ENCODE measurements at places on chromosomes 13 and 19.

DNA sequence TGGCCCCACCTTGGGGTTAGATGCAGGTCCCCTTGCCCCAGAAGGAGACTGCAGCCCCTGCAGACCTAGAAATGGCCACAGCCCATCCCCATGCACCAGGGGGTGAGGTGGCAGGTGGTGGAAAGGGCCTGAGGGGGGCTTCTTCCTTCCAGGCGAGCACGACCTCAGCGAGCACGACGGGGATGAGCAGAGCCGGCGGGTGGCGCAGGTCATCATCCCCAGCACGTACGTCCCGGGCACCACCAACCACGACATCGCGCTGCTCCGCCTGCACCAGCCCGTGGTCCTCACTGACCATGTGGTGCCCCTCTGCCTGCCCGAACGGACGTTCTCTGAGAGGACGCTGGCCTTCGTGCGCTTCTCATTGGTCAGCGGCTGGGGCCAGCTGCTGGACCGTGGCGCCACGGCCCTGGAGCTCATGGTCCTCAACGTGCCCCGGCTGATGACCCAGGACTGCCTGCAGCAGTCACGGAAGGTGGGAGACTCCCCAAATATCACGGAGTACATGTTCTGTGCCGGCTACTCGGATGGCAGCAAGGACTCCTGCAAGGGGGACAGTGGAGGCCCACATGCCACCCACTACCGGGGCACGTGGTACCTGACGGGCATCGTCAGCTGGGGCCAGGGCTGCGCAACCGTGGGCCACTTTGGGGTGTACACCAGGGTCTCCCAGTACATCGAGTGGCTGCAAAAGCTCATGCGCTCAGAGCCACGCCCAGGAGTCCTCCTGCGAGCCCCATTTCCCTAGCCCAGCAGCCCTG, 4.2 kb upstream of the F10 start:
- DNase-seq, result no peak

DNA sequence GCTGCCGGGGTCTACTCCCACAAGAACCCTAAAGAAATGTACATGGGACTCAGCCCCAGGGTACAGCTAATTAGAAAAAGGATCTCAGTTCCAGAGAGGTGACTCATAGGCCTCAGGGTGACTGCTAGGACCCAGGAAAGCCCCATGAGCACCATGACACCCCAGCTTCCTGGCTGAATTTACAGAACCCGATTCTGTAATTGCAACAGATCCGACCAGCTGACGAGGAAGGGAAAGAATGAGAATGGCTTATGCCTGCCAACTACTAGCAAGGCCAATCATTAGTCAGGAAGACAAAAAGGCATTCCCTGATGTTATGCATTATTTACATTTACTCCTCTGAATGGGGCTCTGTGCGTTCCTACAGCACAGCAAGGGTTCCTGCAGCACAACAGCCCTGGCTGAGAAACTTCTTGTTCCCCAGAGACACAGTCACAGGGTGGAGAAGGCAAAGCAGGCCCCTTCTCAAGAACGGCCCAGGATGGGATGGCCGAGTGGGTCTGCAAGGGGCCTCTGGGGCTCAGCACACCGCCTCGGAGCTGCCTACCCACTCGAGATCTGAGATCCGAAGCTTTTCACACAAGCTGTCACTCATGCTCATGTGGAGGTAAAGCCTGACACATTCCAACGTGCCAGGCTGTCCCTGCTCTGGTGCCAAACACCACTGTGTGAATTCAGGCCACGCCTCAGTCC, 27.2 kb downstream of the PBX4 start:
- DNase-seq, result no peak

DNA sequence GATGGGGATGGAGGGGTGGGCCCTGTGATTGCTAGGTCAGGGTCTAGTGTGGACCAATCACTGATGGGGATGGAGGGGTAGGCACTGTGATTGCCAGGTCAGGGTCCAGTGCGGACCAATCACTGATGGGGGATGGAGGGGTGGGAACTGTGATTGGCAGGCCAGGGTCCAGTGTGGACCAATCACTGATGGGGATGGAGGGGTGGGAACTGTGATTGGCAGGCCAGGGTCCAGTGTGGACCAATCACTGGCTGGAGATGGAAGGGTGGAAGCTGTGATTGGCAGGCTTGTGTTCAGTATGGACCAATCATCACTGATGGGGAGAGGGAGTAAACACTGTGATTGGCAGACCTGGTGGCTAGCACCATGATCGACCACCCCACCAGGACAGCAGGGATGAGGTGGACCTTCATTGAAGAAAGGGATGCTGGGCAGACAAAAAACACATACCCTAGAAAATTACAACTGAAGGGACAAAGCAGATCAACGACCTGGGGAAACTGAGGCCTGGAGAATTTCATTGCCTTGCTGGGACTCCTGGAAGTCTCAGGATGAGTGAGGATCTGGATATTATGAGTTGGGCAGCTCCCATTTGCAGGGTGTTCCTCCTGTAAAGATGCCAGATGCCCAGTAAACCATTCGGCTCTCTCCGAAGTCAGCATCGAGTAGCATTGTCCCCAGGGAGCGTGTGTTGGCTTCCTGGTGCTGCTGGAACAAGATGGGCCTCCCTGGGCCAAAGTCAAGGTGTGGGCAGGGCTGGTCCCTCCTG, 15.5 kb downstream of the TMPRSS9 start:
- no peak for DNase-seq

- no peak for DNase-seq
These were observed 141.2 kb downstream of the LHFPL6 start for GRCh38 chr13:39461685-39462266.

GRCh38 chr19:12580180-12580694, 29.0 kb upstream of the ZNF564 start:
- no peak for DNase-seq

- no peak for DNase-seq
These were observed 178.1 kb downstream of the FLT1 start for GRCh38 chr13:28316836-28317235.

DNA sequence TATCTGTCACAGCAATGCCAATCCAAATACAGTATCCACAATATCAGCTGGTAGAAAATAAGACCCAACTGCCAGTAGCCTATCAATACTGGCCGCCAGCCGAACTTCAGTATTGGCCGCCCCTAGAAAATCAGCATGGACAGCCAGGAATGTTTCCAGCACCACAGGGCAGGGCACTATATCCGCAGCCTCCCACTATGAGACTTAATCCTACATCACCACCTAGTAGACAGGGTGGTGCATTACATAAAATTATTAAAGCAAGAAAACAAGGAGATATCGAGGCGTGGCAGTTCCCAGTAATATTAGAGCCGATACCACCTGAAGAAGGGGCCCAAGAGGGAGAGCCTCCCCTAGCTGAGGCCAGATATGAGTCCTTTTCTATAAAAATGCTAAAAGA, 111.3 kb downstream of the ZNF486 start:
- DNase-seq, result no peak

Data from dorsolateral prefrontal cortex (tissue), 122 donors.